Lung (tissue), 17 donors: ENCODE measurements at places on chromosomes 7 and 10. TPM values are rescaled to one million over a fixed set of nuclear protein-coding genes. Genes with fewer than 3 reads are reported as not detected.
A peak's percentile ranks its signal among the peaks of the same experiment; 100 is the strongest.

- no peaks in the 10 kb centered on the region for H3K36me3 ChIP-seq
- H3K27ac ChIP-seq, result no peak overlapping the region
- no peaks in the 10 kb centered on the region for H3K4me1 ChIP-seq
- H3K4me3 ChIP-seq, result no peak overlapping the region
- no peak for DNase-seq
- no peaks in the 10 kb centered on the region for H3K27me3 ChIP-seq
Measured at GRCh38 chr7:82291931-82292330, 151.6 kb downstream of the CACNA2D1 start.

DNA sequence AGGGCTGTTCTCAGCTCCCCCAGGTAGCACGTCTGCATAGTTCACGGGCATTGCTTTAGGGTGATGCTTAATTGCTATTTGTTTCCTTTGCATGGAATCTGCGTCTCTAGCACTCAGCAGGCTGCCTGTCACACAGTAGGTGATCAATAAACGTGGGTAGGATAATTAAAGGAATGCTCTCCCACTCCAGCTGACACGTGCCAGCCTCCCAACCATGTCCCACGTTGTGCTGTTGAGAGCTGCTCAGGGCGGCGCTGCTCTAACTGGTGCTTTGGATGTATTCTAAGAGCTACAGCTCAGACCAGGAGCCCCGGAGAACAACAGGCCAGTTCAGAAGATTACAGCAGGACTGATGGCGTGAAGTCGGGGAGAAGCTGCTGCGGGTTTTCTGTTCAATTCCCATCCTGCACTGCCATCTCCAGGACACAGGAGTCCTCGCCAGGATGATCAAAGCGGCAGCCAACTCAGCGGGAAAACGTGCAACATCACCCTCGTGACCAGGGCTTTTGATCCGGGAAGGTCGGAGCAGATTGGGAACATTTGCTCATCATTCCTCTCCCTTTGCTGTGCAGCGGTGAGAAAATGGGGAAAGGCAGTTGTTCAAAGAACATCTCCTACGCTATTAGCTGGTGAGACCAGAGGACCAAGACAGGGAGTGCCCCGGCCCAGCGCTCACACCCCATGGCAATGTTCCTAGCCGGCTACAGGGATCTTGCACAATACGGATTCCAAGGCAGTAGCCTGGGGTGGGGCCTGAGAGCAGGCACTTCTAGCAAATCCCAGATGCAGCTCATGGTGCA is 50.5 kb upstream of the FOXK1 start:
- H3K27me3 ChIP-seq, result no peaks in the 10 kb centered on the region
- peak overlapping the region; percentile 52 for H3K27ac ChIP-seq
- H3K36me3 ChIP-seq, result no peaks in the 10 kb centered on the region
- no peak overlapping the region for H3K4me3 ChIP-seq

- no peak for DNase-seq
- H3K27me3 ChIP-seq, result no peaks in the 10 kb centered on the region
- H3K4me1 ChIP-seq, result no peaks in the 10 kb centered on the region
- H3K27ac ChIP-seq, result no peak overlapping the region
Measured at GRCh38 chr7:38006559-38006958, 86.1 kb downstream of the EPDR1 start.

GRCh38 chr10:310976-311639 is 175.9 kb downstream of the ZMYND11 start:
- H3K4me1 ChIP-seq, result peaks cover 25% of the 10 kb centered on the region
- no peak overlapping the region for H3K27ac ChIP-seq
- no peaks in the 10 kb centered on the region for H3K27me3 ChIP-seq
- H3K36me3 ChIP-seq, result no peaks in the 10 kb centered on the region
- DNase-seq, result no peak
- H3K4me3 ChIP-seq, result no peak overlapping the region

PDE6C gene
- not detected for total RNA-seq

RPEL1 gene
- total RNA-seq, result not detected

DNA sequence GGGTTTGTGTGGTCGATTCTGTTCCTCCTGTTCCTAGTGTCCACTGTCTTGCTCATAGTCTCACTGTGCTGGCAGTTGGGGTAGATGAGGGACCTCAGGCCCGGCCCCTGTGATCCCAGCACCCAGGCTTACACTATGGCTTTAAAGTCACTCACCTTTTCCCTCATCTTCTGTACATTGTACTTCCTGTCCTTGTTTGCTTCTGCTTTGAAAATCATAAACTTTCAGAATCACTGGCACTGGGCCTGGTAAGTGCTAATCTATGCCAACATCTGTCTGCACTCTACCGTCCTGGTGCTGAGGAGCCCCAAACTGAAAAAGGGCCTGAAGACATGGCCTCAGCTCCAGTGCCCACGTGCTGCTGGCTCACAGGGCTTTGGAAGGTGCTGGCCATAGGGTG is 5.7 kb upstream of the TAS2R60 start:
- no peaks in the 10 kb centered on the region for H3K4me1 ChIP-seq
- H3K36me3 ChIP-seq, result no peaks in the 10 kb centered on the region
- DNase-seq, result no peak
- H3K27ac ChIP-seq, result no peak overlapping the region

PIP gene
- total RNA-seq, result 1.5 TPM

GIGYF1 gene
- total RNA-seq, result 41.6 TPM

DNA sequence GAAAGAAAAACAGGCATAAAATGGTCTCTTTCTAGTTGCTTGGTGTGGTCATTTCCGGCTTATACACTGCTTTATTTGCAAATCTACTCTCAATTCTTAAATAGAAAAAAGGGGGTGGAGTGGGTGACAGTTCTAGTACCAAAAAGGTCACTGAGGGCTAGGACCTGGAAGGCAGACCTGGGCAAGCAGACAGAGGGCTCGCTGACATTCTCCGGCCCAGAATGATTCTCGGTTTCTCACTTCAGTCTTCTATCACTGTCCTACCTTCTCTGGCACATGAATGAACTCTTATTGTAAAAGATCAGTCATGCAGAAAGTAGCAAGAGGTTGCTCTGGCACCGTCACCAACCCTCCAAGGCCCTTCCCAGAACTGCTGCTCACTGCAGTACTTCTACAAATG is 54.0 kb downstream of the MALSU1 start:
- no peak for DNase-seq
- H3K27ac ChIP-seq, result no peak overlapping the region
- no peak overlapping the region for H3K4me3 ChIP-seq
- peaks cover 3% of the 10 kb centered on the region for H3K4me1 ChIP-seq

- H3K27me3 ChIP-seq, result no peaks in the 10 kb centered on the region
- H3K4me3 ChIP-seq, result no peak overlapping the region
- no peak overlapping the region for H3K27ac ChIP-seq
- H3K36me3 ChIP-seq, result no peaks in the 10 kb centered on the region
- no peak for DNase-seq
- no peaks in the 10 kb centered on the region for H3K4me1 ChIP-seq
Measured at GRCh38 chr7:31462636-31463035, 51.3 kb upstream of the ITPRID1 start.

DNA sequence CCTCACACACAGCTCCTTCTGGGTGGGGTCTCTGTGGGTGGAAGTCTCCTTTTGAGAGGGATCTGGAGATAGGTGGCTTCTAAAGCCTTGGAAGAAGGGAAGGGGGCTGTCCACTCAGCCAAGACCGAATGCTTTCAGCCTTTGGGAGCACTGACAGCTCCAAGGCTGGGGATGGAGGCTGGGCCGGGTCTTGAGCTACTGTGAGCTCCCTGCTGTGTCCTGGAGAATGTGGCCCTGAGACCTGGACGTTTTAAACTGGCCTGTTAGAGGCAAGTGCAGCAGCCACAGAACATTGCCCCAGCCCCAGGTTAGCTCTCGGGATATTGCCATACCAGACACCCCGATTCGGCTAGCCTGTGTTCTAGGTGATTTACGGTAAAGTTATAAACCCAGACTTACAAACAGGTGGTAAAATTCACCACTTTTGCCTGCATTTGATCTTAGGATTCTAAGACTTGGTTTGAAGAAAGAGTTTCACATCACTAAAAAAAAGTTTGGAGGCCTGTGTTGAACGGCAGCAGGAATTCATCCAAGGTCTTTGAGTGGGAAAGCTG is 548.5 kb upstream of the FOXK1 start:
- H3K27ac ChIP-seq, result no peak overlapping the region
- no peak for DNase-seq
- no peaks in the 10 kb centered on the region for H3K4me1 ChIP-seq
